ENCODE measurements at places on chromosomes 4 and X.

DNA sequence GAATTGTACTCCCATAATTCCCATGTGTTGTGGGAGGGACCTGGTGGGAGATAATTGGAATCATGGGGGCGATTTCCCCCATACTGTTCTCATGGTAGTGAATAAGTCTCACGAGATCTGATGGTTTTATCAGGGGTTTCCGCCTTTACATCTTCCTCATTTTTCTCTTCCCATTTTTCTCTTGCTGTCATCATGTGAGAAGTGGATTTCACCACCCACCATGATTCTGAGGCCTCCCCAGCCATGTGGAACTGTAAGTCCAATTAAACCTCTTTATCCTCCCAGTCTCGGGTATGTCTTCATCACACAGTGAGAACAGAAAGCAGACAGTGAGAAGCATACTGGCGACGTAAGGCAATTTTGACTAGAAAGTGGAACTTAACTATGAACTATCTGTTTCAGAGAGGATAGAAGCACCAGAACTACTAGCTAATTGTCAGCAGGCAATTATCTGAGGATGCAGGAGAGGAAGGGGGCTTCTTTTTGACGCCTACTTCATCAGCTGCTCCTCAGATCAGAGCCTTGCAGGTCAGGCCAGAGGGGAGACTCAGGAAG, 8.5 kb upstream of the GPR50 start:
- DNase-seq = no peak

DNA sequence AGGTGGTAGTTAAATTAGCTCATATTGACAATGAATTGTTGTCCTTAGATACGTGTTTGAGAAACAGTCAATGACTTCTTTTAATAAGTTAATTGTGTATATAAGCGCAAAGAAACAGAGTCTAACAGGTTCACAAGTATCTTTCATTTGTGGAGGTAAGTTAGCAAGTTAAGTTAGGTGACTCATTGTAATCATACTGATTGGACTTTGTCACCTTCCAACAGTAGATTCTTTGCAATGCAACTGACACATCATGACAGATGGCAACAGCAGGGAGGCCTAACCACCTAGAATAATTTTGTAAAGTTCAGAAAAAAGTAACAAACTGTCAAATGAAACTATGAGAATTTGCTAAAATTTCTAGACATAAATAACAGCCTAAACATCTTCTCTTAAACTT, 207.6 kb upstream of the PITX2 start:
- no peak for DNase-seq

DNA sequence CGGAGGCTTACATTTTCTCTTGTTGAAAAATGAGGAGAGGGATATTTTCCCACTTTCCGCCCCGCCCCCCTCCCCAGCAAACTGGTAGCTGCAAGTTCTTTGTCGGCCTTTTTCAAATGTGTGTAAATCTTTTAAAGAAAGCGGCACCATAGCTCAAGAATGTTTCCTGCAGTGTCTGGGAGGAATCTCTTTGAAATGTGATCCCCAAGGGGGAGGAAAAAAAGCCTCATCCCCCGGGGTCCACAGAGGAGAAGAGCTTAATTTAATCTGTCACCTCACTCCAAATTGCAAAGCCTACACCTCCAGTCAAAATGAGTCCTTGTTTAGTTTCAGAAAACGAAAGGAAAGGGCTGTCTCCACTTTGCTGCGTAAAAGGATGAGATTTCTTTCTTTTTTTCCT, 34.8 kb downstream of the ASMT start:
- DNase-seq = no peak

DNA sequence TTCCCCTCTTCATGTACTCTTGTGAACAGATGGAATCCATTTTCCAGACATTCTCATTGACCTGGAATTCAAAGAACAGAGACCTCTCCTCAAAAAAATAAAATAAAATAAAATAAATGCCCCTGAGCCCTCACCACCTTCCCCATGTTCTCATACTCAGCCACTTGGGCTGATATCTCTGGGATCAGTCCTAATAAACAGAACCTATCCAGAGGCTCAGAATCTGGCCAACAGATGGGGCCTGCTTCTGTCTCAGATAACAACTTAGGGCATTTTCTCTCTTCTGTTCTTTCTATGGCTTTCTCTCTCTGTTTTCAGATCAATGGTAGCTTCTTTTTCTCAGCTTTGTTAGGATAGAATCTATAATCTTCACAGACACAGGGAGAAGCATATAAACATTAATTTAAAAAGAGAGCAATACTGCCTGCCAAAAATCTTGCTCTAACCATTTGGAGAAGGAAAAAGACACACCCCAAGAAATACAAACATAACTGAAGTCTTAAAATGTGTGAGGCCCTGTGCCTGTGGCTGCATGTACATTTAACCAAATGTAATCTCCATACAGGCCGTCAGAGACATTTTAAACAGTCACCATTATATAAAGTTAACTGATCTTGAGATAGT, 907.1 kb downstream of the FAT4 start:
- no peak for DNase-seq

DNA sequence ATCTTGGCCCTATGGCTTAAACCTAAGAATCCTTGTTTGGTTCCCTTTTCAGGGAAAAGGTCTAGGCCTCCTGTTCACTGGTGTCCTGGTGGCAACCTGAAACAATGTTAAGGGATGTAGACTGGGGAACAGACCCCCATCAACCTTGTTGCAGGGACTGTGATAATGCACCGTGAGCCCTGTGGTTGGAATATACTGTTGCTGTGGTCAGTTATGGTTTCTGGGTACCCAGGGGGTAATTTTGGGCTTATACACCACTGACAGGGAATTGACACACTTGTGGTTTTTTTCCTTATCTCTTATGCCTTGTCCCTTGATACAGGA, 64.0 kb upstream of the WDR1 start:
- DNase-seq = no peak

- DNase-seq = no peak
Measured at GRCh38 chr4:41456559-41457101, 81.3 kb upstream of the LIMCH1 start.

DNA sequence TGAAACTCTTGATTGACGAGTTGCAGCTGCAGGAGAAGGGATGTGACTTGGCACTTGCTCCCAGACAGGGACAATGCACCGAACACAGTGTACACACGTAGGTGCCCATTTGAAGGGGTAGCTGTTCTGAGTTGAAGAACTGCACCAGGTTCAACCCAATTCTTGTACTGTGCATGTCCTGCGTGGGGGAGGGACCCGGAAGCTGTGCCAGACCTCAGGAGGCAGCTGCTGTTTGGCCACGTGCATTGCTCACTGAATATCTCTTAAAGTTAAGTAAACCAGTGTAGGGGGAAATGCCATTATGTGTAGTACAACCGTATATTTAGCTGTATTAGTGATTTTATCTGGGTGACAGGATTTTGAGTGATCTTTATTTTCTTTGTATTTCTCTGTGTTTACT, 12.0 kb upstream of the RBBP7 start:
- DNase-seq = no peak

- DNase-seq = peak; percentile 34
Measured at GRCh38 chr4:10117359-10118047, 904 bp upstream of the WDR1 start.

DNA sequence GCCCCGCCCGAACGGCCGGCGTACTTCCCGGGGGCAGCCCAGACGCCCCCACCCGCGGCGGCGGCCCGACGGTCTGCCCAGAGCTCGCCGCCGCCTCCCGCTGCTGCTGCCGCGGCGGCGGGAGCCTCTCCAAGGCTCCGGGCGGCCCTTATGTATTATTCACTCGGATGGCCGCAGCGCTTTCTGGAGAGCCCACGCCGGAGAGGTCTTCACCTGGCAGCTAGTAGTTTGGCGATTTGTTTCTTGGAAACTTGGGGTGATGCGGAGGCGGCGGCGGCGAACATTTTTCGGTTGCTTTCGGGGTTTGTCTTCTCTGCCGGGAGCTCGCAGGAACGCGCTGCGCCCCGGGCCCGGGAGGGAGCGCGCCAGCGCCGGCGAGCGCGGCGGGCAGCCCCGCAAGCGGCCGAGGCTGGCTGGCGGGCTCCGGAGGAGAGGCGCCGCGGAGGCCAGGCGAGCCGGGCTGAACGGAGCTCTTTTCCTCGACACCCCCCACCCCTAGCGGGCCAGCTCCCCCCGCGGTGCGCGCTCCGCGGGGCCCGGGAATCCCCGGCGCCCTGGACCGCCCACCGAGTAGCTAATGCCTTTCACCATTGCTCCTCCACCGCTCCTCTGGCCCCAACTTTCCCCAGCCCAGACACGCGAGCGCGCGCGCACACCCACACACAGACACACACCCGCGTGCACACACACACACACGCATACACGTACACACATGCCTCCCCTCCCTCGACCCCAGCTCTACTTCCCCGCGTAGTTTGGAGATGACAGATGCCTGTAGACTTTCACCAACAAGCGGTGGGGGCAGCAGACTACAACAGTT, 113.5 kb downstream of the DHX15 start:
- peak; percentile 25 for DNase-seq

GRCh38 chrX:71253253-71254091, 468 bp downstream of the ZMYM3 start:
- no peak for DNase-seq

DNA sequence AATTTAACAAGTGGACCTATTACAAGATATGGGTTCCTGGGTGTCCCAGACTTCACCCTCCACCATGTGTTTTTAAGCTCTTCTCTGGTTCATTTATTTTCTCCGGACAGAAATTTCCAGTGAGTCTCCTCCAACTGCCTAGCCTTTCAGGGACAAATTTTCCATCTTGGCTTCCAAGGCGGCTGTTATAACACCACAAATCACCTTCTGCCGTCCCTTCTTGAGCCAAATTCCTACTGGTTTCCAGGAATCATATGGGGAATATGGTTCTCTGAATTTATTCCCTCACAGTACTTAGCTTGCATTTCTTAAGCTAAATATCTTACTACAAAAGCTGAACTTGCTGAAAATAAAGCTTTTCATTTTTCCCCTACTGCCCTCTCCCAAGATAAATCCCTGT, 18.8 kb downstream of the NEXMIF start:
- DNase-seq = no peak

DNA sequence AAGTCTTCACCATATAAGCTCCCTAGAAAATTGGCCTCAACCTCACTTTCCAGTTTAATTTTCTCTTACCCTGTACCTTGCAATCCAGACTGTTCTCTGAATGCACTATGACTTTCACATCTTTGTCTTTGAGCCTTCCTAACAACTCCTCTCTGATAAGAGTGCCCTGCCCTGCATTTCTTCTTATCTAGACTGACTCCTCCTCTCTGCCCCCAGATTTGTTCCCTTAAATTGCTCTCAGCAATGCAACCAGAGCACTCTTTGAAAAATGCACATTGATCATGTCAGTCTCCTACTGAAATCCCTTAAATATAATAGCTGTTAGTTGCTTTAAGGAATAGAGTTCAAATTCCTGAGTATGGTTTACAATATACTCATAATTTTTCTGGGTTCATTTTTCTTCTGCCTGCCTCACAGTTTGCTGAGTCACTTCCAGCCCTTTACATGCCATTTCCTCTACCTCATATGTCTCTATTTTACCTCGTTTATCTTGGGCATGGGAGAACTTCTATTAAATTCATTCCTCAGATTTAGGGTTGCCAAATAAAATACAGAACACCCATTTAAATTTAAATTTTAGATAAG, 582.7 kb upstream of the AADAT start:
- DNase-seq = no peak

- DNase-seq = no peak
Measured at GRCh38 chr4:29861307-29861706, 858.9 kb upstream of the PCDH7 start.

- DNase-seq = no peak
Measured at GRCh38 chrX:121598356-121598755, 550.9 kb downstream of the GLUD2 start.

- no peak for DNase-seq
Measured at GRCh38 chr4:7774301-7775294, 165.1 kb downstream of the AFAP1 start.
